ENCODE measurements at places on chromosomes 1 and 21.

- no peak for DNase-seq
These were observed 55.4 kb downstream of the HNRNPR start for GRCh38 chr1:23288671-23289070.

- DNase-seq = no peak
These were observed 239.3 kb downstream of the SIPA1L2 start for GRCh38 chr1:232390590-232390989.

GRCh38 chr1:50853325-50853724, 106.7 kb downstream of the FAF1 start:
- DNase-seq = no peak

DNA sequence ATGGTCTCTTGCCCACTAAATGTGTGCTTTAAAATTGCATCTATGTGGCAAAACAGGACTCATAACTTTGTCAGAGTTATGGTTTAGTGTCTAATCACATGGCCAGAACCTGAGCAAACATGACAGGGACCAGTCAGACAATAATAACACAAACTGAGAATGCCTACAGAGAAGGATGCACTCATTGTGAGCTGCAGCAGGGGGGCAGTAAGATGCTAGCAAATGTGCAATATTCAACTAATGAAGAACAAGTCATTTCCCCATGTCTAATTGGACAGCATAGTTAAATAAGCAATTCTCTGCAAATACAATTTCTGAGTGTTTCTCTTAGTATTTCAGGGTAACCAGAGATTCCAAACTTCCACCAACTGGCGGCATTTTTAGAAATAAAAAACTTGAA, 30.8 kb downstream of the SPAG17 start:
- no peak for DNase-seq

DNA sequence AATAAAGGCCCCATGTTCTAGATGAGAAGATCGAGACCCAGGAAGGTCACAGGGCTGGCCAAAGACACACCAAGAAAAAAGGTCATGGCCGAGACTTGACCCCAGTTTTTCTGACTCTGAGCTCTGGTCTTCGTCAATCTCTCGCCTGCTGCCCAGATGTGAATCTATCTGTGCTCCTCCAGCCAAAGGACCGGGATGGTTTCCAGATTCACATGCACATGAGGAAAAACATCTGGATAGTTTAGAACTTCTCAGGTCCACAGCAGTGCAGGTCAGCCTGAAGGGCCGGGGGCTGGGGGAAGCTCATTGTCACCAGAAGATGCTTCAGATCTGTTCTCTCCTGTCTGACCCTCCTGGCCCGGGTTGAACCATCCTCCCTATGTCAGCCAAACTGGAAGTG, 49.0 kb downstream of the KCNN3 start:
- no peak for DNase-seq

DNA sequence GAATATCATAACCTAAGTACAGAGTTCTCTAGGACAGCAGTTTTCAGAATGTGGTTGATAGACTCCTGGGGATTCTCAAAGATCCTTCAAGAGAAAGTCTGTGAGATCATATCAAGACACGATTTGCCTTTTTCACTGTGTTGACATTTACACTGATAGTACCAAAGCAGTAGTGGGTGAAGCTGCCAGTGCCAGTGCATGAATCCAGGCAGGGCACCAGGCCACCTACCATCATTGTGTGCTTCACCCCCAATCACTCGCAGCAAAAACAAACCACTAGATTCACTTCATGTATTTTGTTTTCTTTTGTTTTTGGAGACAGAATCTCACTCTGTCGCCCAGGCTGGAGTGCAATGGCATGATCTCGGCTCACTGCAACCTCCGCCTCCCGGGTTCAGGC, 23.9 kb downstream of the DNAJC16 start:
- DNase-seq = no peak

GRCh38 chr1:108072776-108073175, 107.8 kb upstream of the VAV3 start:
- no peak for DNase-seq

- no peak for DNase-seq
These were observed 31.9 kb downstream of the ACBD3 start for GRCh38 chr1:226154593-226154992.

GRCh38 chr21:45836268-45836655, 145.3 kb upstream of the COL6A1 start:
- no peak for DNase-seq

DNA sequence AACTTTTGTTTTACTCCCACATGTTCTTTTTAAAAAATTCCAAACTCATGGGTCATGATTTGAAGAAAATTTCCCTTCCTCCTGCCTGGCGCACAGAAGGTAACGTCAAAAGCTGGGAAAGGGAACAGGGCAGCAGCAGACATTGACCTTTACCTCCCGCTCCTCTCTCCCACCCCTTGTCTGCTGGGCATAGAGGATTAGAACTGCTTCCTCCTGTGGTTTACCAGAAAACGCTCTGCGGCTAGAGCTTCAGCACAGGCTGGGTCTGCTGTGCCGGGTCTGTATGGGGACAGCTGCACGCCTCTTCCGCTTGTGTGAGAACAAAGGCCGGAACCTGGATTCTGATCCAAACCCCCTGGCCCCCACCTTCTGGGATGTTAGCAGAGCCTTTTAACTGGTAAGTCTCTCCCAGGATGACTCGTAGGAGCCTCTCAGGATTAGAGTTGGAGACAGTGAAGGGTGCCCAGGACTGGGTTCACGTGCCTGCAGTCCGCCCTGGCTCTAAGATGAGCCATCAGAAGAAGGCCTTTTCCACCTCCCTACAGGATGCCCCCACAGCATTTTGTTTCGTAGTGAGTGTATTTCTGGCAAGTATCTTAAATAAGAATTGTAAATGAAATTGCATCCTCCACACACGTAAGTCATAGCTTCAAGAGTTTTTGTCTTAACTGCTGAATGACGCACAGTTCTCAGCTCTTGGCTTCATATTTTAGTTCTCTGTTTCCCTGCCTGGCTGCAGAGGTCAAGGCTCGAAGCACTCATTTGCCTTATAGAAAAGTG, 5.2 kb downstream of the H6PD start:
- DNase-seq = no peak

GRCh38 chr1:71908303-71908702, 374.0 kb downstream of the NEGR1 start:
- DNase-seq = no peak

GRCh38 chr1:247966532-247967204, 1.6 kb downstream of the OR2AK2 start:
- DNase-seq = no peak

Measured in right renal pelvis (tissue), 4 donors.